ENCODE measurements at places on chromosomes 3 and 15.

GRCh38 chr3:189146848-189147247 is 24.9 kb upstream of the TPRG1 start:
- no peak for DNase-seq

DNA sequence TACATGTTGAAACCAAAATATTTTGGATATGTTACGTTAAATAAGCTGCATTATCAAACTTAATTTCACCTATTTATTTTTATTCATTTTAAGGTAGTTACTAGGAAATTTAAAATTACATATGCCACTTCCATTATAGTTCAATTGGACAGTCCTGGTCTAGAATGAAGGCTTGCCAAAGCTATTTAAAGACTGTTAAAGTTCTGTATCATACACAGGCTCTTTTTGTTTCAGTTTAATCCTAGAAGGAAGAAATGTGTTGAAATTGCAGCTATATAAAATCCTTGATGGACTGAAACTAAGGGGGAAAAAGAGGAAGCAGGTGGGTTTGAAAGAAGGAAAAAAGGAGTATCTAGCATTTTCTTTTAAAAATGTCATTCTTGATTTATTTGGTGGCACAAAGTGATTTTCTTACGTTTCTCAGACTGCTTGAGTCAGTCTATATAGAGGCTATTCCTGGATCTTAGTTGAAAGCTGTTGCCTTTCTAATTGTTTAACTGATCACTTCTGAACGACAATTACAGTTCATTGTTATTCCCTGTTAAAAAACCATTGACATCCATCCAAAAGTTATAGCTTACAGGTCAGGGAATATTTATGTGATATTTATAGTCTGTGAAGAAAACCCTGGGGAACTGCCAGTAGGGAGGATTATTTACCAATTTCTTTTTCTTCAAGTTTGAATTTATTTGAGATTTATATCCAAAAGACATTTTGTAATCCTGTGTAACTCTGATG is 195.0 kb downstream of the RORA start:
- no peak for DNase-seq

GRCh38 chr3:65666448-65667091 is 372.1 kb downstream of the MAGI1 start:
- DNase-seq, result no peak

DNA sequence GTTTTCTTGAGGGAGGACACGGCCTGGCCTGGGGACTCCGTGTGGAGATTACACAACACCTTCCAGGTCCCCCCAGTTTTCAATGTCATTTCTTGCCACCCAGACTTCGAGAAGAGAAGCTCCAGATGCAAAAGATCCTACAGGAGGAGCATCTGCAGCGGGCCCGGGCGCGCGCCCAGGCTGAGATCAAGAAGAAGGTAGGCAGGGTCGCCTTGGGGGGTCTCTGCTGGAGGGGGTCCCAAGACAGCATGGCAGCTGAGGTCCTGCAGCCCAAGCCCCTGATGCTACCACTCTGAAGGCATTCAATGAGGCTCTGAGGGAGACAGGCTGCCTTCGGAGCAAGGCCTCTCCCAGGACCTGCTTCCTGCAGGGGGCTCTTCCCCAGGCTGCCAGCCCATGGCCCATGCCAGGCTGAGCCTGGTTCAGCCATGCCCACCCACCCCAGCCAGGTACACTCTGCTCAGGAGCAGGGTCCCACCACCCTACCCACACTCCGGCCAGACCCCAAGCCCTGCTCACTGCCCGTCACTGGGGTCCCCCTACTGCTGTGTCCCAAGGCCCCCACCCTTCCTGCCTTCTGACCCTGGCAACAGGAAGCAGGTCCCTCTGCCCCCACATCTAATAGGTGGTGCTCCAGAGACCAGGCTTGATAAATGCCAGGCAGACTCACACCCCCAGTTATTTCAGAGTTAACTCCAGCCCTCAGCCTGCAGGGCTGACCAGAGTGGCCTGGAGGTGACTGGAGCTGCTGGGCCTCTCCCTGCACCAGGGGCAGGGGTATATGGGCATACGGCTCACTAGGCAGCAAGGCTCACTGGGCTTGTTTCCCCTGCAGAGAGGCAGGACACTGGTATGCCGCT is 40.0 kb downstream of the ZXDC start:
- DNase-seq, result no peak

- DNase-seq, result no peak
Measured at GRCh38 chr3:9260305-9260704, 10.9 kb upstream of the SRGAP3 start.

- no peak for DNase-seq
Measured at GRCh38 chr3:8451696-8452095, 49.9 kb upstream of the LMCD1 start.

DNA sequence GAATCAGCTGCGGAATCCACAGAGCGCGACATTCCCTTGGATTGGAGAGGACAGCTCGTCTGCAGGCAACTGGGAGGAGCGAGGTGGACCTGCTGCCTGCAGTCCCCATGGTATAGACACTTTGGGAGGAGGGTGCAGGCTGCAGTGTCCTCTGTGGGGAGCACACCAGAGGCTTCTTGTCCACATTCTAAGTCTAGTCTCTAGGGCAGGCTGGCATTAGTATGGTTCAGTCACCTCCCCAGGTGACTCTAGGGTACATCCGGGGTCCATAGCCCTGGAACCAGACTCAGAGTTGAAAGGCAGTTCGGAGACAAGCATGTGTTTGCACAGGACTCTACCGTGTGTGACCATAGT is 118.2 kb downstream of the GABRG3 start:
- DNase-seq, result no peak

- DNase-seq, result no peak
Measured at GRCh38 chr3:69409011-69409410, 23.1 kb upstream of the FRMD4B start.

- DNase-seq, result no peak
Measured at GRCh38 chr3:40969756-40970466, 229.4 kb upstream of the CTNNB1 start.

DNA sequence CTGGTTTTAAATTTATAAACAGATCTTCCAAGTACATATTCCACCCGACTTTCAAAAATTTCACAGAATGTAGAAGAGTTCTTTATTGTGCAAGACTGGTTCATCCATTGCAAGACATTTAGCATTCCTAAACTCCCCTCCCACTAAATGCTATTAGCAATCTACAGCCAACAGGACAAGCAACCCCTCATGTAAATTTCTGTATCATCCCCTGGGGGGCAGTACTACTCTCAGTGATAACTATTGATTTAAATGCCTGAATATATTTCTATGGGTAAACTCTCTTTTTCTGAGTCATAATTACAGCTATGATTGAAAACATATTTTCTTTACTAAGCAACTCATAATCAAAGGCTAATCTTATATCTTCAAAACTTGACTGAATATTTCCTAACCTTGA is 10.7 kb upstream of the SLC15A2 start:
- DNase-seq, result no peak

DNA sequence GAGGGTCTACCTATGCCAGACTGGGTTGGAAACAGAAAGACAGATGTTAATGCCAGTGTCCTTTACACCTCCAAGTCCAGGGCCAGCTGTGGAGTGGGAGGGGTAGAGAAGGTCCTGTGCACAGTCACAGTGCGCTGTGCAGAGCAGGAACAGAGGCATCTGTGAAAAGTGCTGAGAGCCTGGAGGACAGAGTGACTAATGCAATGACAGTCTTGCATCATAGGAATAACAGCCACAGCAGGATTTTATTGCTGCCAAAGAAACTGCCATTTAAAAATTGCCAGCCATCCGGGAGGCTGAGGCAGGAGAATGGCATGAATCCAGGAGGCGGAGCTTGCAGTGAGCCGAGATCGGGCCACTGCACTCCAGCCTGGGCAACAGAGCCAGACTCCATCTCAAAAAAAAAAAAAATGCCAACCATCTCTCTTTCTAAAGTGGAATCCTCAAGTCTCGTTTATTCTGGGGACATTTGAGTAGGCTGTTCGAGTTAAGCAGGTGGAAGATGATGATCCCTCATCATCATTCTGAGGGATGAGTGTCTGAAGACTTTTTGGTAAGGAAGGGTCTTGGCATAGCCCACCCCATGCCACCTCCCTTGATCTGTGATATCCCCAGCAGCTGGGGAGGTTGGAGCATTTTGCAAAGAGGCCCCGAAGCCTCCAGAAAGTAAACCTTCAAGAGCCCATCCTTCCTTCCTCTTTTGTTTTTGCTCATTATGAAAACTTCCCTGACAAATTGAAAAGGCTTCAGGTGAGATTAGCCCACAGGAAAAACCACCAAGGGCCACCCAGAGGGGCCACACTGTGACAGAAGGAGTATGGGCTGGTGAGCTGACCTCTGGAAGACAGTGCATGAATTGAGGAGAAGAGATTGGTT is 7.7 kb downstream of the CCR2 start:
- no peak for DNase-seq

DNA sequence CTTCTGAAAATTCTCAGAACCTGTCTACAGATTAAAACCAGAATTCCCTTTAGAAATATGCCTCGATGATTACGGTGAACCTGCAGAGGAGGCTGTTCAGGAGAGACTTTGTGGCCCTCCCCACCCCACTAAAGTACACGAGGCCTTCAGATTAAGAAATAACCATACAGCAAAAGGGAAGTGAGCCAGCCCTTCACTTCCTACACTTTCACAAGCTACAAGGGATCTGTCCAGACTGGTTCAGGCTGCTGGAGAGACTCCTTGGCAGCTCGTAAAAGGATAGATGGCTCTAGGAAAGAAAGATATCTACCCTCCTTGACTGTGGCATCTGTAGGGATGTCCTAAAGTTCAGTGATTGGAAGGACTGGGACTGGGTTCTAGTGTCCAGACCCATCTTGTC is 102.6 kb downstream of the ALDH1A2 start:
- DNase-seq, result no peak

DNA sequence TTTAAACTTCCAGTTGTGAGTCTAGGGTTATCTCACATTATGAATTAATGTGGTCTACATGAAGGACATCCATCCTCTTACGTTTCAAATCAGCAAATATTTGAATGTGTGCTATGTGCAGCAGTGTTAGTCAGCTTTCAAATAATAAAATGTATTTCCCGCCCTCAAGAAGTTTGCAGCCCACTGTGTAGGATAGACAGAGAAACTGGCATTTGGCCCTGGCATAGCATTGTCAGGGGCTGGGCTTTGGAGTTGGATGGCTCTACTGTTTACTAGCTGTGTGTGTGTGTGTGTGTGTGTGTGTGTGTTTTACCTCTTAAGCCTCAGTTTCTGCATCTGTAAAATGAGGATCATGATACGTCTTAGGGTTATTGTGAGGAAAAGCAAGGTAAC is 400.5 kb upstream of the C2CD4B start:
- no peak for DNase-seq

- no peak for DNase-seq
Measured at GRCh38 chr15:98725874-98726273, 77.5 kb downstream of the IGF1R start.

DNA sequence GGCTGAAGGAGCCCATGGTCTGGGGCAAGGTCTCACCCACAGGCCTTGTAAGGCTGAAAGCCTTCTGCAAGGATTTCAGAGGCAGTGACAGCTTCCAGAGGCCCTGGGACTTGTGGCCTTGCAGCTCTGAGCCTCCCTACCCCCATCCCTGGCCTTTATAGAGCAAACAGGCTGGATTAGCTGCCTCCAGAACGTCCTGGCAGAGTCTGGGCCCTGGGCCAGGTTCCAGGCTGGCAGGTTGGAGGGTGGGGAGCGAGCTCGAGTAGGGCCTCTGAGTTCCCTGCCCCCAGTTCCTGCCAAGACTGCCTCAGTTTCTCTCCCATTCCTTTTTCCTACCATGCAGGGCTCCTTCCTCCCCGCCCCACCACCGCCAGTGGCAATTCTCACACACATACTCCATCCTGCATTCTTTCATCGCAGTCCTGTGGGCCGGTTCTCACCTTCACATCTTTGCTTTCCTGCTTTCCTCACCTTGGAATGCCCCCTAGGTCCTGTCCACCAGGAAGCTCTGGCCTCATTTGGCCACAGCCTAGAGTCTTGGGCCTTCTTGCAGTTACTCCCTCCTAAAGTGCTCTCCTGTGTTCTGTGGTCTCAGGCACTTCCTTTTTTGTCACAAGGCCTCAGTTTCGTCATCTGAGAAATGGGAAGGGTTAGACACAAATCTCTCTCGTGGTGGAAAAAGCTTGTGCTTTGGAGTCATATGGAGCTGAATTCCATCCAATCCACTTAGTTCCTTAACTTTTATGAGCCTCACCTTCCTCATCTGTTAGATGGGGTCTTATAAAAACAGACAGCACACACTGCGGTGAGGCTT is 2.7 kb downstream of the LMAN1L start:
- no peak for DNase-seq

GRCh38 chr3:128464702-128465101 is 2.0 kb downstream of the DNAJB8 start:
- DNase-seq, result no peak

- DNase-seq, result no peak
Measured at GRCh38 chr3:140081887-140082286, 146.9 kb downstream of the CLSTN2 start.

GRCh38 chr3:187290503-187290902 is 1.0 kb downstream of the MASP1 start:
- no peak for DNase-seq

DNA sequence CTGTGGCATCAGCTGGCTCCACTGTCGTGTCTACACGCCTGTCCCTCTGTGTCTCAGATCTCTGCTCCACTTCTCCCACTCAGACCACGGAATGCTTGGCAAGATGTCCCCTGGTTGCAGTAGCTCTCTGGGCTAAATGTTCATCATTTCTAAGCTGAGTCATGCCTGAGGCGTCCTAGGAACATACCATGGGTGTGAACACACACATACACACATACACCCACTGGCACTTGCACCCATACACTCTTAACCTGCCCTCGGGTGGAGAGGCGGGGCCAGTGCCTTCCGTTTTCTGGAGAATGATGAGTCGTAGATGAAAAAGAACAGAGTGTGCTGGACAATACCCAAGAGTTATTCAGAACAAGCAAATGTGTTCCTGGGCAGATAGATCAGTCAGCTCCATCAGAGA is 72.4 kb downstream of the SENP2 start:
- DNase-seq, result no peak

GRCh38 chr3:53215816-53216215 is 40.0 kb downstream of the TKT start:
- no peak for DNase-seq

DNA sequence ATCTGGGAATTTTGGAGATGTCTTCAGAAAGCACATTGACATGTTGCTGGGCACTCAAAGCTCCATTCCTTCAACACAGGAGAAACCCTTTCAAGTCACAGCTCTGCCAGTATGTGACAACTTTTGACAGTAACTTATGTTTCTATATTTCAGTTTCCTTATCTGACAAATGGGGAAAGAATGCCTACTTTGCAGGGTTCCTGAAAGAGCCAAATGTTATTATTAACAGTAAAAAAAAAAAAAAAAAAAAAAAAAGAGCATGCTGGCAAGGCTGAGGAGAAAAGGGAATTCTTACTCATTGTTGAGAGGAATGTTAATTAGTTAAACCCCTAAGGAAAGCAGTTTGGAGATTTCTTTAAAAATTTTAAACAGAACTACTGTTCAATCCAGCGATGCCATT is 272.5 kb upstream of the TGFBR2 start:
- DNase-seq, result no peak

- DNase-seq, result no peak
Measured at GRCh38 chr3:57977818-57978235, 30.4 kb upstream of the FLNB start.

DNA sequence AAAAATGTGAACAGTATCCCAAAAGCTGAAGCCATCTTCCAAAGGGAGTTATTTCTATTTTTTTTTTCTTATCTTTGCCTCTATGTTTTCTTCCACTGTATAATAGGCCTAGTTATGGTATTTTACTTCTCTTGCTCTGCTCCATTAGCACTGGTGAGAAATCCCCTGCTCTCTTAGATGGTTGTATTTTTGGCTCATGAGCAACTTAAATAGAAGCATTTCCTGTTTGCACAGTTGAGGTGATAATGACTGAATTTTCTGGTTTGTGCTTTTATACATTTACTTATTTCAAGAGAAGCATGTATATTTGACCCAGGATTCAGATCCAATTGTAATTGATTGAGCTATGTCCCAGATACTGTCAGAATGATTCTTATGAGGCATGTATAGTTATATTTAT is 61.6 kb upstream of the CD200R1L start:
- no peak for DNase-seq
